ENCODE measurements at places on chromosomes 11 and 22.

- DNase-seq, result no peak
Measured at GRCh38 chr22:43467216-43467940, 55.6 kb downstream of the MPPED1 start.

GRCh38 chr22:37607935-37608476, 628 bp upstream of the GGA1 start:
- DNase-seq, result no peak

DNA sequence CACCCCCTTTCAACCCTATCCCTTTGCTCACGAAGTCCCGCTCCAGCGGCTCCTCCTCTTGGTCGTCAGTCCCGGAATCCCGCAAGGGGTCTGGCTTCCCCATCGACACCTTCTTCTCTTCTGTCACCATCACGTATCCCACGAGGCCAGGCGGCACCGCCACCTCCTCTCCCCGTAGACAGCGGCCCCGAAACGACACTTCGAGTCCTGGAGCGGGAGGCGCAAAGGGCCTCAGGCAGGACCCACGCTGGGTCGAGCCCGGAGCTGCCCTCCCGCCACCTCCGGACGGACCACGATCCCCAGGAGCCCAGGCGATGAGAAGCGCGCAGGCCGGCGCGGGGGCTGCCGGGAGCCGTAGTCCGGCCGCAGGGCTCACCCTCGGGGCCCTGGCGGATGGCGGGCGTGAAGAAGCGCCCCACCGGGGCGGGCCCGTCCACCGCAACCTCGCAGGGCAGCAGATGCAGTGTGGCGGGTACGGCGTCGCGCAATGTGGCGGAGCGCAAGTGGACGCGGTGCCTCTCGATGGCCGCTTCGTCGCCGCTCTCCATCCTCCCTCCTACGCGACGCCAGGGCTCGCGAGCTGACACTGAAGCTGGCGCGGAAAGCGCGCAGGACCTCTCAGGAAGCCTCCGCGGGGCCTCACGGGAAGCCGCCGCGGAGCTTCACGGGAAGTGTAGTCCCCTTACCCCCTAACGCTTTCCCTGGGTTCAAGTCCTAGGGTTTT, at the start of gene RNASEH2C:
TSS of gene RNASEH2C (minus strand) at position 588 of the 724 bp plus-strand sequence. CDS start at position 548, 40 bp downstream.
- peak; percentile 96 for DNase-seq

DNA sequence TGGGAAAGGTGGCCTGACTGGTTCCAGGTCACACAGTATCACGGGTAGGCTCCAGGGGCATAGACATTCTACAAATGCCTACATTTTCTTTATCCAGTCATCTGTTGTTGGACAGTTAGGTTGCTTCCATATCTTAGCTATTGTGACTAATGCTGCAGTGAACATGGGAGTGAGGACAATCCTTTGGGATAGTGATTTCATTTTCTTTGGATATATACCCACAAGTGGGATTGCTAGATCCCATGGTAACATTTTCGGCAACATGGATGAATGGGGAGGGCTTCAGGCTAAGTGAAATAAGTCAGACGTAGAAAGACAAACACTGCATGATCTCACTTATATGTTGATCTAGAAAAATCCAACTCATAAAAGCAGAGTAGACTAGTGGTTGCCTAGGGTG, 744.3 kb downstream of the NTM start:
- DNase-seq, result no peak

DNA sequence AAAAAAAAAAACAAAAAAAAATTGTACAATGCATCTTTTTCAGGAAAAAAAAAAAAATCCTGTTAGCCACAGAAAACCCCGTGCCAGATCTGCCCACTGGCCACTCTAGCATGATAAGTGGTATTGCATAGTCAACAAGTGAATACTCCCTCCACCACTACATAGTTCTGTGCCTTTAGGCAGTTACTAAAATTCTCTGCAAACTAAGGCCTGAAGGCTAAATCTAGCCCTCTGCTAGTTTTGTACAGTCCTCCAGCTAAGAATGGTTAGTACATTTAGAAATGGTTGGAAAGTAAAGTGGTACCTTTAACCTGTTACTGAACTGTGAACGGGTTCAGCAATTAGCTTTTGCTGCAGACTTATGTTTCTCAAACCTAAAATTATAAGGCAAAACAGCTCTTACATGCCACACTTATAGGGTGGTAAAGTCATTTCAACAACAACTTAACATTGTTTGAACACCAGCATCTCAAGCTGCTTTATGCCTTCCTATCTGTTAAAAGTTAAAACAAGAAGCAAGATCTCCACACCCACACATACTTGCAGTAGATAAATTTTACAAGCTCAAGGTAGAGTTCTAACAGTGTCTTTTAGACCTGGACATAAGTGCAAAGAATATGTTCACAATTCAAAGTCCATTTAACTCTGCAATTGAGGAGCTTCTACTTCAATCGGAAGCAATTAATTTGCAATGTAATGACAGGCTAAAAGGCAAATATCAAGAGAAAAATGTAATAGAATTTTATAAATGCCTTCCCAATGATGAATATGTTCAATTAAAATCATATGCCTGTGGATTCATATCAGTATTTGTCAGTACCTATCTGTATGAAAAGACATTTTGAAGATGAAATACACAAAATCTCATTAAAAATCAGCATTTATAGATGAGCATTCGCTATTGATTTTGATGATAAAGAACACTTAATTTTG, 7.3 kb downstream of the C11orf71 start:
- no peak for DNase-seq

DNA sequence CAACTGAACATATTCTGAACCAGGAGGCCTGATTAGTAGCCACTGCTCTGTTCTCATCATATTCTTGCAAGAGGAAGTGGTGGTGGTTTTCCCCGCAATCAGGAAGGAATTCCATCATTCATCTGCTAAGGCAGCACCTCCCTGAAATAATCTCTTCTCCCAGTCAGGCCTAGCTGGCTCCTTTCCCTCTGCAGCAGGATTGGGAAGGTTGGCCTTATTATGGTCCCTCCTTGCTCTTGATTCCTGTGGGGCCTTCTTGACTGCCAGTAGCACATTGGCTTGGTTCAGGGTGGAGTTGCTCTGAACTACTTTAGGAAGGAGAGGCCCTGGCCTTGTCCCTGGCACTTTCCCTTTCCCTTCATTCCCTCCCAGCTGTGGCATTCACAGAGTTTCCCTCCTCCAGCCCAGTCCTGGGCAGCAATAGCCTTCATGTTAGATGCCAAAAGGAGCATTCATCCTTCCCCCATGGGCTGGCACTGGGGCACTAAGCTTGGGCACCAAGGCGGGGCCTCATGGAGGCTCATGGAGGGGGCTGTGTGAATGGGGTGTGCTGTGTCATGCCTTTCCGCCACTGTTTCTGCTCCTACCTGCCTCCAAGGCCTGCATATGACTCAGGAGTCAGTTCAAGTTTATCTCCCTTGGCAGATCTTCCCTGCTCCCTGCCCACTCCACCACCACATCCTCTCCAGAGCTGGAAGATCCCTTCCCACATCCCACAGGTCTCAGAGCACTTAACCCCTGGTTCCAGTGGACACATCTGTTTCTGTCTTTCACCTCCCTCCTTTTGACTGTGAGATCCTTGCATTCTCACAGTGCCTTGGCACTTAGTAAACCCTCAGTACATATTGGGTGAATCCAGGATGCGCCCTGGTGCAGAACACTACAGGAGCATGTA, 27.6 kb upstream of the CD44 start:
- peak; percentile 44 for DNase-seq

- no peak for DNase-seq
Measured at GRCh38 chr11:27234043-27234668, 128.9 kb downstream of the CCDC34 start.

DNA sequence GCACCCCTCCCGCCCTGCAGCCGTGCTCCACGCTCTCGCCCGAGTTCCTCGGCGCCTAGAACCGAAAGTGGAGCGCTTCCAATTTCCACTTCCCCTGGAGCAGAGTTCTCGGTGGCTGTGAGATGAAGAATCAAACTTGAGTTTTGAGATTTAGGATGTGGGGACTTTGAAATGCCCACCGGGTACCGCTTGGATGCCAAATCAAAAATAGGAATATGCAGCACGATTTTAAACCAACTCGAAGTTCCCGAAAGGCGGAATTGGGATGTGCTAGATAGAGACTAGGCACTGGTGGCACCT, 569 bp downstream of the POLA2 start:
- DNase-seq, result no peak

DNA sequence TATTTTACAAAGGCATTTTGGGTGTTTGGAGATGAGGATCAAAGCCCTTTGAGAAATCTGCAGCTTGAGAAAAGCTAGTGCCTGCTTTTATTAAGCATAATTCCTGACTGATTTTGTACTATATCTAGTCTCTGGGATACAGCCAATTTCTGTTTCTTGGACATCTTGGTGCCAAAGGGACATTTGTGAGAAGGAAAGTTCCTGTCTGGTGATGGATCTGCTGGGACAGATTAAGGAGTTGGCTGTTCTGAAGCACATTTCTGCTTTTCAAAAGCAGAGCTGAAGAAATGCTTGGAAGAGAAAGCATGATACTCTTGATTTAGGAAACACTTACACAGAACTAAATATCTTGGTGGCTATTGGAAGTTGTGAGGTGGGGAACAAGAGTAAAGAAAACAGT, 254.6 kb upstream of the CCDC90B start:
- no peak for DNase-seq

GRCh38 chr11:84855508-84856245, 771.5 kb downstream of the DLG2 start:
- DNase-seq, result no peak

DNA sequence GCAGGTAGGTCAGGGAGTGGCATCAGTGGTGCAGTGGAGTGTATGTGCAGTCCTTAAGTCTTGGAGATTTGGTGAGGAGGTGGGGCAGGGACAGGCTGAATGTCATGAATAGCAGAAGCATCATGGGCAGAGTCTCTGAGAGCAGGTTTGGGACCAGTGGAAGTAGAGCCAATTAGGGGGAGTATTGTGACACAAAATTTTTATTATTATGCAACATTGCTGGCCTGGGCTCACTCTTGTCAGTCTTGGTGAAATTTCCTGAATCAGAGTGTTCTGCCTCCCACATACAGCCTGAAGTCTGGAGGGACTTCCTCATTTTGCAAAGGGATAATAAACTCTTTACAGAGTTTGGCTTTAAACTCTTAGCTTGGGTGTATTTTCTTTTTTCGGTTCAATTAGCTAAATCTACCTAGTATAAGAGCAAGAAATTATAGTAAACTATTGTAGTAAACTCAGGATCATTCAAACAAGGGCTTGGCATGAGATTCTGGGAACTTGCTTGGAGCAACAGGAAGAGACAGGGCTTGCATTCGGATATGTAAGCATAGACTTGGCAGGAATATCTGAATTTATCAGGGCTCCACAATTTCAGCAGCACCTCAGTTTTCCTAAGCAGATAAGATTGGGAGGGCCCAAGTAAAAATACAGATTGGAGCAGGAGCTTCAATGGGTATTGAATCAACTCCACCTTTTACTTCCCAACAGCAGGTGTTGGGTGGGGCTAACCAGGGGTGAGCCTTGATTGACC, 67.7 kb downstream of the FDX1 start:
- peak; percentile 67 for DNase-seq

DNA sequence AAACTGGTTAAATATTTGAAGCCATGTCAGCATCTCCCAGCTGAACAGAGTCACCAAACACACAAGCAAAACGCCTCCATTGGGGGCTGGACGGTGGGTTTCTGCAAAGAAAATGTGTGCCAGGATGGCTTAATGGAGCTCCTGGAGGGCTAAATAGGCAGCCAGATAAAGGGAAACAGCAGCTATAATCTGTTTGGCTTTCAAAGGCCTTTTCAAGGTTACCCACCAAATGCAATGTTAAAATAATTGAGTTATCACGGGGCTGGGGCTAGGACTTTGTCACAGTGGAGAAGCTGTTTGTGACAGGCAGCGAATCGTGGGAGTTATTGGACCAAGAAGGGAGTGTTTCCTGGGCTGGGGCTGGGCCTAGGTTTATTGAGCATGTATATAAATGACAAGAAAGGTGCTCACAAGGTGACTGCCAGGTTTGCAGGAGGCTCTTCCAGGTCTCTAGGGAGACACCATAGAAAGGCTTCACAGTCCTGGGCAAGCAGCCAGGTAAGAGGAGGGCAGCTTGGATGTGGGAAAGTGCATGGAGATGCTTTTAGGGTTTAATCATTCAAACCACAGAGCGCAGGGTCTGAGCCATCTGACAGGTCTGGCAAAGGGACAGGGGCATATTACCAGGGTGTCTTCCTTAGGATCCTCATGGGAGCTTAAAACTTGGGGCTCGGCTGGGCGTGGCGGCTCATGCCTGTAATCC, 28.3 kb downstream of the GRIK4 start:
- no peak for DNase-seq

- DNase-seq, result peak; percentile 90
Measured at GRCh38 chr22:29310863-29311339, 4.5 kb downstream of the GAS2L1 start.

GRCh38 chr11:29255401-29255800, 761.4 kb downstream of the KCNA4 start:
- no peak for DNase-seq

DNA sequence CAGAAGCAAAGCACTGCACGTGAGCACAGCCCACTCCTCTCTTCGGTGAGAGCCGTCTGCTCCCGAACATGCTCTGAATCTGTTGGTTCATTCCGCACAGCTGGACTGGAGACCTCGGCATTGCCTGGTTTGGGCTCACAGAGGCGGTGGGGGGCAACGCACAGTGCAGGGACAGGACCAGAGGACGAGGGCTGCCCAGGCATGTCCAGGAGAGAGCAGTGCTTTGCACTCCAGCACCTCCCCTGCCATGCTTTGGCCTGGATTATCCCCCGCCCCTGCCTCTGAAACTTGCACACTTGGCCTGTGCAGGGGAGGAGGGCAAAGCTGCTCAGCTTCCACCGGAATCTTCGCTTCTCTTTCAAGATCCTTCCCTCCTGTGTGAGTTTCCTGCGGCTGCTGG, 536.5 kb downstream of the BRD1 start:
- DNase-seq, result no peak

DNA sequence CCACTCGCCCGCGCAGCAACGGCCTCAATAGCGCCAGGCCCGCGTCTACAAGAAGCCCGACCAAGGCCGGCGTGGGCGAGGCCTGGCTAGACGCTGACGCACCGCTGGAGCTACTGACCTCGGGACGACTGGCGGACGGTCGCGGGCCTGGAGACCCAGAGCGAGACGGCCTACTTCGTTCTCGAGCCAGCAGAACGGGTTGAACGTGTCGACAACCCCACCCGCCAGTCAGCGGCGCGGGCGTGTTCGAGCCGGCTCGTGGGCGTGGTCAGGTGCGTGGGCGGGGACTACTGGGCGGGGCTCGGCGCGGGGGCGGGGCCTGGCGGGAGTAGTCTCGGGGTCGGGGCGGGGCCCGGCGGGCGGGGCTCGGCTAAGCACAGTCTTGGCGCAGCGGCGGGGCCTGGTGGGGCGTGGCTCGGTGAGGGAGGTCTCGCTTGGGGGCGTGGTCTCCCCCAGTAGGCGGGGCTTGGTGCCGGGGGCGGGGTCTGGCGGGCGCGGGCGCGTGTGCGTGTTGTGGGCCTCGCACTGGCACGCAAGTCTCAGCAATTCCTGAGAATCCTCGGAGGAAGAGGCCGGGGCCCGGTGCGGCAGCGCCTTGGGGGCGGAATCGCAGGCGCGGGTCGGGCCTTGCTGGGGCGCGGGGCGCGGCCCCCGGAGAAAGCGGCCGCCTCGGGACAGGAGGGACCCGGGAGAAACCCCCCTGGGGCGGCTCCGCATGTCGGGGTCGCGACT, at the start of gene RNH1:
TSS of gene RNH1 (minus strand) at position 248 of the 732 bp plus-strand sequence. CDS start 5,080 bp downstream, outside the sequence.
- peak; percentile 98 for DNase-seq

DNA sequence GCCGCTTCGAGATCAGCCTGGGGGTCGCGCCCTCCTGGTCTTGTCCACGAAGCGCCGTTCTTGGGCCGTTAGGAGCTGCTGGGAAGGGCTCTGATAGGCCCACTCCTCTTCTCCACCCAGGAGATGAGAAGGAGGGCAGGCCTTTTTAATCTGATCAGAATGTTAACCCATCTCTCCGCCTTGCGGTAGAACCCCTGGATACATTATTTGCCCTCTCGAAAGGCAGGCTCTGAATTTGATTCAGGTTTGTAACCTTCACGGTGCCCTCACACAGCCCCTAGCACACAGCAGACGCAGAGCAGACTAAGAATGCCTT, at the start of gene CCDC83:
TSS of gene CCDC83 (plus strand) at position 43 of the 316 bp plus-strand sequence. CDS start 9,741 bp downstream, outside the sequence.
- no peak for DNase-seq

- DNase-seq, result no peak
Measured at GRCh38 chr22:41648432-41648831, 27.3 kb downstream of the XRCC6 start.
